ENCODE measurements at places on chromosomes 2 and 18. TPM values are rescaled to one million over a fixed set of nuclear protein-coding genes. Genes with fewer than 3 reads are reported as not detected.

- DNase-seq, result no peak
Observed at GRCh38 chr2:64493788-64494187, 30.3 kb upstream of the AFTPH start.

Gene FN1
- total RNA-seq, result 6,415 TPM

DNA sequence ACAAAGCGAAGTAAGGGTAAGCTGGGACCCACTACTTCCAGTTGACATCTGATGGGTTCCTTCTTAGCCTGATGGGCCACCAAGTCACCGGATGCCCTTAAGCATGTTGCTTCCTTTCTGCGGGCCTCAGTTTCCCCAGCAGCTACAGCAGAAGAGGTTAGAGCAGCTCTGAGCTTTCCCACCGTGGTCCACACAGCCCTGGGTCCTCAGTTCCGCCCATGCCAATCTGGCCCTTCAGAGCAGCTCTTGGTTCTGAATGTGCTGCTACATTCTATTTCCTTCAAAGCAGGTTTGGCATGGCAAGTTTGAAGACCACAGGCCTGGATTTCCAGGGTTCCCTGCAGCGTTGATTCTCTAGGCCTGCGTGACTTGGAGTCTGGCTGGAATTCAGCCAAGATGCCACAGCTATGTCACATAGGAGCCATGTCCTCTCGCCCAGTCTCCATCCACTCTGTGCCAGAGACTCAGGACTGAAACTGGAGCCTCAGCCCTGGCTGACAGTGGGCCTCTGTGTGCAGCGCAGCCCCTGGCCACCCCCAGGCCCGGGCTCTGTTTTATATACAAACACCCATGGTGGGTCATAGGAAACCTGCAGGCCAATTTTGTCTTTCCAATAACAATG lies 79.6 kb downstream of the TFCP2L1 start:
- no peak for DNase-seq

Gene FOXD4L1
- total RNA-seq, result 0.21 TPM

GRCh38 chr2:238097988-238098871 lies 1.9 kb upstream of the ESPNL start:
- no peak for DNase-seq

Gene PDCD1
- total RNA-seq, result 0.92 TPM

DNA sequence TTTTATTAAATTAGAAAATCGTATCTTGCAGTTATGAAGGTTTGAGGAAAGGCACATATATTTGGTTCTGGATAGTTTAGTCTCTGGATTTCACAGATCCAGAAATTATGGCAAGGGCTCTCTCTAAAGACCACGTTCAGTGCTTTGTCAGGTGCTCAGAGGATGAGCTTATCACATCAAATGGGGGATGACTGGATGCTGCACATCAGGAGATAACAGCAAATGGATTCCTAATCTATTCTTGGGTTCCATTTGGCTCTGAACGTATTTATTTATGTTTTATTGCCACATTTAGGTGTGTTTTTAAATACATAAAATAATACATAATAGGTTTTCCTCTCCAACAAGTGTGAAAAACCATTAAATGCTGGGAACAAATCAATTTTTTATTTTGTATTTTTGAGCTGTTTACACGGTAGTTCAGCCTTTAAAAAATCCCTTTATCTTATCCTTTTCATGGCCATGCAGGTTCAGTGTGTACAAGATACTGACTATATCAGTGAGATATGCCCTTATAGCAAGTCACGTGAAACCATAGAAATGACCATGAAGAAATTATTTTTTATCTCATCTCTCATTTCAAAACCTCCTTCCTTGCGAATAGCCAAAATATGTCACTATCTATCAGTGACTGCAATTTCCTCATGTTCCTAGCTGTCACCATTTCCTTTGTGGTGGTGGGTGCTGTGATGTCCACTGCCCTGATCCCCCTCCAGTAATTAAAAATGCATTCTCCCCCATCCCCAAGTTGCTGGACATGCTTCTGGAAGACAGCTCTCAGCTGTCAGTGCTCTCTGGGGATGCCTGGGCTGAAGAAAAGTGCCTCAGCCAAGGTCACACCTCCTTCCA lies 25.9 kb upstream of the CXCR4 start:
- DNase-seq, result no peak

Gene FLACC1
- total RNA-seq, result 11.1 TPM

Gene UGT1A6
- not detected for total RNA-seq
